ENCODE measurements at places on chromosomes 11 and 22. TPM values are rescaled to one million over a fixed set of nuclear protein-coding genes. Genes with fewer than 3 reads are reported as not detected.

- H3K27me3 ChIP-seq = no peaks in the 10 kb centered on the region
- no peaks in the 10 kb centered on the region for H3K36me3 ChIP-seq
- no peak overlapping the region for H3K27ac ChIP-seq
- H3K4me3 ChIP-seq = no peak overlapping the region
- no peaks in the 10 kb centered on the region for H3K4me1 ChIP-seq
Observed at GRCh38 chr11:120057595-120058581, 80.0 kb downstream of the TRIM29 start.

DNA sequence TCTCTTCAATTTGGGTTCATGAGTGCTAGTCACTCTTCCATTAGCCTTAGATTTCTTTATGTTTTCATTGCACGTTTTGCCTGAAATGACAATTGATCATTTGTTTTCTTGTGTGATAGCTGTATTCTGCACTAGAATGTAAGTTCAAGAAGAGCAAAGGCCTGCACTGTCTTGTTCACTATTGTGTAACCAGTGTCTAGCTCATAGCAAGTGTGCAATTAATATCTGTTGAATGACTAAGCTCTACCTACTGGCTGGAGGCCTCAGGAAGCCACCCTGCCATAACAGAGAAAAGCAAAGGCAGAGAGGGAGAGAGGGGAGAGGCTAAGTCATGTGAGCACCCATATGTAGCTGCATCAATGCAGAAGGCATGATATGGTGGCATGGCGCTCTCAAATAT, 292.8 kb upstream of the SYN3 start:
- H3K36me3 ChIP-seq = no peaks in the 10 kb centered on the region
- no peaks in the 10 kb centered on the region for H3K4me1 ChIP-seq
- no peak overlapping the region for H3K27ac ChIP-seq
- DNase-seq = no peak

GRCh38 chr11:69301081-69301454, 7.1 kb downstream of the MYEOV start:
- H3K36me3 ChIP-seq = no peaks in the 10 kb centered on the region
- H3K27ac ChIP-seq = no peak overlapping the region
- no peak for DNase-seq
- no peak overlapping the region for H3K4me3 ChIP-seq
- no peaks in the 10 kb centered on the region for H3K4me1 ChIP-seq

GRCh38 chr22:22480940-22481339, 27.6 kb downstream of the ZNF280B start:
- no peak for DNase-seq
- no peak overlapping the region for H3K4me3 ChIP-seq
- H3K36me3 ChIP-seq = no peaks in the 10 kb centered on the region
- no peaks in the 10 kb centered on the region for H3K27me3 ChIP-seq

GRCh38 chr11:64409278-64409677, 50.3 kb downstream of the RPS6KA4 start:
- no peaks in the 10 kb centered on the region for H3K36me3 ChIP-seq
- H3K27me3 ChIP-seq = no peaks in the 10 kb centered on the region
- DNase-seq = no peak
- H3K4me3 ChIP-seq = no peak overlapping the region

GRCh38 chr11:111829185-111829968, 42.0 kb downstream of the ALG9 start:
- H3K36me3 ChIP-seq = no peaks in the 10 kb centered on the region
- H3K27ac ChIP-seq = no peak overlapping the region
- no peaks in the 10 kb centered on the region for H3K4me1 ChIP-seq
- no peak overlapping the region for H3K4me3 ChIP-seq

- no peak overlapping the region for H3K27ac ChIP-seq
- DNase-seq = no peak
Observed at GRCh38 chr11:107716884-107717532, 5.2 kb upstream of the SLN start.

DNA sequence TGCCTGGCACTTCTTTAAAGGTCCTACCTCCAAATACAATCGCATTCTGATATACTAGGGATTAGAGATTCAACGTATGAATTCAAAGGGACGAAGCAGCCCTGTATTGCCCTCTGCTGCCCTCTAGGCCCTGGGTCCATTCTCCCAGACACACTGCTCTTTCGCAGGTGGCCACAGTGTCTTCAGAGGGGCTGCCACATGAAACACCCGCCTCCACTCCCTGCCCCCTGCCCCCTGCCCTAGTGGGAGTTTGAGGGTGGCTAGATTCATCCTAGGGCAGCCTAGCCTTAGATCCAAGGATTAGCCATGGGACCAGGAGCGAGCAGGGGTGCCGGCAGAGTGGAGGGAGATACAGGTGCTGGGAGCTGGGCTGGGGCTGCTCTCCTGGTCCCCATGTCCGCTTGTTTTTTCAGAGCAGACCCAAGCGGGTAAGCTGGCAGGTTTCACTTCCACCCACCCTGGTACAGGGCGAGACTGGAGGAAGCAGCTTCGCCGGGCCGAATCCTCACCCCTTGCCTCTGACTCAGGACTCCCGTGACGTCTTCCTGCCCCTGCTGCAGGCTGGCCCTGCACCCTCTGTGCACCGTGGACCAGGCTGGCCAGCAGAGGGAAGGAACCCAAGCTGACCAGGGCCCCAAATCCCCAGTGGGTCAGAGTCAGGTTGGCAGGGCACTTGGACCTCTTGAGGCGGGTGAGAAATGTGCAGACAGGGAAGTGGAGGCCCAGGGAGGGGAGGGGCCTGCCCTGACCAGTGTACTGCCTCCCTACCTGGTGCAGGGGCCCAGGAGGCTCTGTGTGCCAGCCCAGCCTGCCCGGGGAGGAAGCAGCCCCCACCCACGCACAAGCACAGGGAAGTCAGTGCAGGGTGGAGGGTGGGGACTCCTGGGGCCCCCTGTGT, 28.4 kb upstream of the HMOX1 start:
- no peaks in the 10 kb centered on the region for H3K4me1 ChIP-seq
- H3K4me3 ChIP-seq = no peak overlapping the region
- H3K36me3 ChIP-seq = peaks cover 9% of the 10 kb centered on the region
- H3K27ac ChIP-seq = peak overlapping the region; percentile 51

- H3K27me3 ChIP-seq = no peaks in the 10 kb centered on the region
- no peak overlapping the region for H3K27ac ChIP-seq
- no peak for DNase-seq
Observed at GRCh38 chr11:70433966-70434812, 35.9 kb downstream of the CTTN start.

- DNase-seq = no peak
- H3K4me1 ChIP-seq = no peaks in the 10 kb centered on the region
- no peaks in the 10 kb centered on the region for H3K36me3 ChIP-seq
- no peak overlapping the region for H3K27ac ChIP-seq
- no peak overlapping the region for H3K4me3 ChIP-seq
Observed at GRCh38 chr11:44149651-44150050, 54.2 kb downstream of the EXT2 start.

DNA sequence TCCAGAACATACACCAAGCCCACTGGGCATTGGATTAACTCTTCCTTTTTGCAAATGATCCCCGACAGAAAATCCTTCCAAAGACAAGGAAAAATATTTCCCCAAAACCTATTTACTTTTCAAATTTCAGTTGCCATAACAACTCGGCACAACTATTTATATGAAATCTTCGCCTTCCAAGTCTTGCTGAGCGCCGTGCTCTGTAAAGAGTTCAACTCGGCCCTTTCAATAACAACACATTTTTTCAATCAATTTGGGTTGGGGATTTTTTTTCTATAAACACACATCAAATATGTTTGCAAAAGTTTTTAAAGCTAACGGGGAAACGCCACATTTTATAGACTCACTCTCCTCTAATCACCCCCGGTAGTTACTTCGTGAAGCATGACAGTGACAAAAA, 333.8 kb downstream of the MN1 start:
- H3K27ac ChIP-seq = no peak overlapping the region
- H3K36me3 ChIP-seq = no peaks in the 10 kb centered on the region
- DNase-seq = no peak
- H3K4me1 ChIP-seq = no peaks in the 10 kb centered on the region
- no peaks in the 10 kb centered on the region for H3K27me3 ChIP-seq
- no peak overlapping the region for H3K4me3 ChIP-seq

- no peak overlapping the region for H3K4me3 ChIP-seq
- H3K4me1 ChIP-seq = no peaks in the 10 kb centered on the region
- H3K36me3 ChIP-seq = no peaks in the 10 kb centered on the region
- no peak overlapping the region for H3K27ac ChIP-seq
- no peaks in the 10 kb centered on the region for H3K27me3 ChIP-seq
- no peak for DNase-seq
Observed at GRCh38 chr11:106263527-106263926, 186.1 kb downstream of the AASDHPPT start.

DNA sequence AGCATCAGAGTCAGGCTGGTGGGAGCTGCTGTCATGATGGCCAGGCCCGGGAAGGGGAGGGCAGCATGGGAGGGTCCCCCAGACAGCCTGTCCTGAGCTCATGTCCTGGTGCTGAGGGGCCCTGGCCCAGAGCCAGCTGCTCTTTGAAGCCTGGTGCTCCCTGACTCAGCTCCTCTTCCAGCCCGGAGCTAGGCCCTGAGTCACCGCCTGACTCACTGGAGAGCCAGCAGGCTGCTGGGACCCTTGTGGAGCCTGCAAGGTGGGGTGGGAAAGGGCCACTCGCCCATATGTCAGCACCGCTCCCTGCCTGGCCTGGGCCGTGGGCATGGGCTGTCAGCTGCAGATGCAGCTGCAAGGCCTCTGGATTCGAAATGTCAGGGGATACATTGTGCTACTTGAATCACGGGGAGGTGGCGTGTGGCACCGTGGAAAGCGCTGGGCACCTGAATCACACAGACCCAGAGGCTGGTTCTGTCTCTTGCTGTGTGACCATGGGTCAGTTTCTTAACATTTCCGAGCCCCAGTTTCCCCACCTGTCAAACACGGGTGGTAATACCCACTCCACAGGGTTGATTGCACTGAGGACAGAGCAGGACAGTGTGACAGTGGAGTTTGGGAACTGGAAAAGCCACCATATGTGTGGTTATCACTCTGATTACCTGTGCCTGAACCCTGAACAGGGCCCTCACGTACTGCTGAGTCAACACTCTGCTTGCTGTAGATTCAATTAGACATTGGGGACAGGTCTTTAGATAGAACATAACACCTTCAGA, 4.4 kb downstream of the CACNA1I start:
- no peaks in the 10 kb centered on the region for H3K27me3 ChIP-seq
- H3K4me1 ChIP-seq = no peaks in the 10 kb centered on the region
- no peak overlapping the region for H3K27ac ChIP-seq
- no peaks in the 10 kb centered on the region for H3K36me3 ChIP-seq
- no peak overlapping the region for H3K4me3 ChIP-seq

- no peaks in the 10 kb centered on the region for H3K36me3 ChIP-seq
- no peak for DNase-seq
- peak overlapping the region; percentile 96 for H3K27ac ChIP-seq
- peaks cover 12% of the 10 kb centered on the region for H3K4me1 ChIP-seq
Observed at GRCh38 chr11:63683133-63683991, 2.1 kb downstream of the RTN3 start.

DNA sequence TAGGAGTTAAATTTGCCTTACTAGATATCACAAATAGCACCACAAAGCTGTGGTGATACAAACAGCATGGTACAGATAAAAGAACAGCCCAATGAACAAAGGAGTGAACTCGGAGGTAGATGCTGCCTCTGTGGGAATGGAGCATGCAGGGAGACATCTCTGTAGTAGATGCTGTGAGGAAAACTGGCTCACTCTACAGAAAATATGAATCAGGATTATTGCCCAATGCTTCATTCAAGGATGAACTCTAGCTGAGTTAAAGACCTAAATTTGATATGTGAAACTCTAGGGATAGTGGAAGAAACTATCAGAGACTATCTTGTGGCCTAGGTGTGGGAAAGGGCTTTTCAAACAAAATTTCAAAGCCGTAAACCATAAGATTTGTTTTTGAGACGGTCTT, 15.3 kb upstream of the CAPN5 start:
- H3K27ac ChIP-seq = no peak overlapping the region
- H3K4me1 ChIP-seq = no peaks in the 10 kb centered on the region
- H3K36me3 ChIP-seq = no peaks in the 10 kb centered on the region
- no peaks in the 10 kb centered on the region for H3K27me3 ChIP-seq
- H3K4me3 ChIP-seq = no peak overlapping the region

Gene TMEM191B
- not detected for total RNA-seq

Gene PLEKHB1
- 16.4 TPM for total RNA-seq

Gene API5
- total RNA-seq = 52.0 TPM

Gene TUB
- total RNA-seq = 1.6 TPM

Gene CBLIF
- 2.1 TPM for total RNA-seq

Gene PNPLA5
- total RNA-seq = not detected

Gene SLC22A6
- not detected for total RNA-seq
